Hair follicle dermal papilla cell (primary cell): ENCODE measurements at places on chromosomes 7 and 10. TPM values are rescaled to one million over a fixed set of nuclear protein-coding genes. Genes with fewer than 3 reads are reported as not detected.

GALNT17 gene
- total RNA-seq: 0.49 and 0.97 TPM in 2 replicates

OR2A1 gene
- total RNA-seq: 0.12 and 0.16 TPM in 2 replicates

PRR15 gene
- not detected in 2 replicates for total RNA-seq

PDLIM1 gene
- 36.8 and 49.5 TPM in 2 replicates for total RNA-seq

UTF1 gene
- total RNA-seq: not detected in 2 replicates

SCIN gene
- 0.85 and 1.1 TPM in 2 replicates for total RNA-seq

ZCCHC24 gene
- 101 and 106 TPM in 2 replicates for total RNA-seq

LRMDA gene
- 1.5 and 2.9 TPM in 2 replicates for total RNA-seq

AKR1B1 gene
- total RNA-seq: 147 and 229 TPM in 2 replicates

EPHB4 gene
- 111 and 120 TPM in 2 replicates for total RNA-seq

GSTO2 gene
- total RNA-seq: 0.85 and 3.4 TPM in 2 replicates

ZFYVE27 gene
- 19.8 and 20.6 TPM in 2 replicates for total RNA-seq

TYW1B gene
- total RNA-seq: 3.4 and 6.5 TPM in 2 replicates

PPP2R2D gene
- 24.7 and 25.8 TPM in 2 replicates for total RNA-seq

RPEL1 gene
- total RNA-seq: 0.16 TPM in 1 of 2 replicates, not detected in the other

CYP2E1 gene
- 1.3 and 1.5 TPM in 2 replicates for total RNA-seq

UBE2H gene
- total RNA-seq: 62.4 and 63.3 TPM in 2 replicates

SLC29A3 gene
- 3.2 and 4.0 TPM in 2 replicates for total RNA-seq

FAM13C gene
- total RNA-seq: 0.49 and 1.6 TPM in 2 replicates

GCK gene
- total RNA-seq: 0.36 and 1.1 TPM in 2 replicates

MEOX2 gene
- 4.5 and 7.6 TPM in 2 replicates for total RNA-seq

ATOH7 gene
- not detected in 2 replicates for total RNA-seq

TMEM229A gene
- not detected in 2 replicates for total RNA-seq

HOXA4 gene
- total RNA-seq: not detected in 2 replicates

CLRN3 gene
- not detected in 2 replicates for total RNA-seq

CHRM2 gene
- total RNA-seq: 0.16 TPM in 1 of 2 replicates, not detected in the other

LIPF gene
- total RNA-seq: not detected in 2 replicates

PKD2L1 gene
- not detected in 2 replicates for total RNA-seq

EN2 gene
- not detected in 2 replicates for total RNA-seq

ERVW-1 gene
- total RNA-seq: not detected in 2 replicates

BCL7B gene
- total RNA-seq: 32.6 and 36.4 TPM in 2 replicates

FGFR2 gene
- 23.0 and 24.2 TPM in 2 replicates for total RNA-seq

USP54 gene
- 8.6 and 11.5 TPM in 2 replicates for total RNA-seq

CCDC146 gene
- total RNA-seq: 2.2 and 4.1 TPM in 2 replicates

MRC1 gene
- under 0.01 TPM in 1 of 2 replicates, not detected in the other for total RNA-seq

XRCC2 gene
- total RNA-seq: 0.12 and 0.49 TPM in 2 replicates

FBXO24 gene
- total RNA-seq: 0.32 and 1.2 TPM in 2 replicates

DENND2A gene
- total RNA-seq: 61.8 and 71.0 TPM in 2 replicates

GPR85 gene
- 2.4 and 2.8 TPM in 2 replicates for total RNA-seq

WNT8B gene
- not detected in 2 replicates for total RNA-seq

ASZ1 gene
- total RNA-seq: not detected in 2 replicates

SFRP4 gene
- 0.16 and 0.36 TPM in 2 replicates for total RNA-seq

BHLHA15 gene
- total RNA-seq: not detected in 2 replicates

AMPH gene
- total RNA-seq: 18.3 and 22.6 TPM in 2 replicates

DYDC2 gene
- total RNA-seq: not detected in 2 replicates

OR2A7 gene
- 1.1 and 1.3 TPM in 2 replicates for total RNA-seq
